ENCODE measurements at places on chromosomes 7 and 10.

GRCh38 chr10:20890491-20891337, 6.4 kb downstream of the NEBL start:
- no peak for DNase-seq

DNA sequence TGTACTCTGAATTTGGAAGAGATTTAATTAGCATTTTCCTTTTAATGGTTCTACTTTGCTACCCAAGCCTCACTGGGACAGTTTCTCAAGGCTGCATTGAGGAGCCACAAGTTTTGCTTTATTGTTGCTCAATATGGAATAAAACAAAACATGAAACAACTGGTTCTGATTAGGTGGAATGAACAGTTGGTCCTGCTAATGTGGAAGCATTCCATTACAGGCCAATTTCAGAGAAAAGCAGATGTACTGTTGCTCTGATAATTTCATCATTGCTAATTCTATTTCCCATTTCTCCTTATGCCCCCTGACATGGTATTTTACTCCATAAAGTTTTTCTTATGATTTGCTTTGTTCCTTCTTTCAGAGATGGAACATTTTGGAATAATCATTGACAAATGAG, 66.0 kb upstream of the PAPSS2 start:
- no peak for DNase-seq

GRCh38 chr10:77267703-77268675, 369.6 kb downstream of the KCNMA1 start:
- no peak for DNase-seq

DNA sequence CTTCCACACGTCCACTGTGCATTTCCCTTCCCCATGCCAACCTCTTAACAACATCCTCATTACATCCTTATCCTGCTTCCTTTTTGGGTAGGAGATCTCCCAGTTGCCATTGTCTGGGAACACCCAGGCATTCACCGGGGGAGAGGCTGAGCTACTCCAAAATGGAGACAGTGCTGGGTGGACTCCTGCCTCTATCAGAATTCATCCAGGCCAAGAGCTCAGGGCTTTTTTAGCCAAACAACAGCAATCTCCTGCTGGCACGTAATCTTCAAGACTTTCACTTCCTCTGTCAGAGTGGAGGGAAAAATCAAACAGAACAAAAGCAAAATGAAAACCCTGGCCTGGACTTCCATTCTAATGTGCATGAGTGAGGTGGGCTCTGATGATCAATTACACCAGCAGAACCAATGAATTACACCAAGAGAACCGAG, 245.0 kb downstream of the PRPF18 start:
- DNase-seq: no peak

- no peak for DNase-seq
These were observed 38.2 kb upstream of the JAKMIP3 start for GRCh38 chr10:132027423-132027983.

GRCh38 chr10:88565072-88565471, 18.0 kb downstream of the RNLS start:
- no peak for DNase-seq

DNA sequence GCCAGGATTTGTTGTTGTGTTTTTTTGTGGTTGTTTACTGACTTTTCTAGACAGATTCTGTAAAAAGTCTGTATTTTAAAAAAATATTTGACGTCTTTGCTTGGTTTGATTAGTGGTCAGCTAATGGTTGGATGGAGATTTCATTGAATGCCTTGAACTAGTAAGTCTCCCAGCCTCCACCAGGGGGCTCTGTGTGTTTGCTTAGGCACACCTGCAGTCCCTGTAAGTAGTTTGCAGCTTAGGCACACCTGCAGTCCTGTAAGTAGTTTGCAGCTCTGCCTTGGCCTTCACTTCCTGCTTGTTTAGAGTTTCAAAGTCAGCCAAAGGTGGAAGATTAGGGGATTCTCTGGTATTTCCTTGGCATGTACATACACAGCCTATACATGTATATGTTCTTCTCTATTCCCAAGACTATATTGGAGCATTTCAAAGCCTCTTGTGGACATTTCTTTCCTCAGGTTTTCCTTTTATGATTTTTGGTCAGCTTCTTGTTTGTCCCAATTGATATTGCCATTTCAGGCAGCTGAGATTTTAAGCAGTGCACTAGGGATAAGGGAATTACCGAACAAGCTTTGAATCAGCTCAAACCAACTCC, 101.6 kb downstream of the CCSER2 start:
- DNase-seq: peak; percentile 15

DNA sequence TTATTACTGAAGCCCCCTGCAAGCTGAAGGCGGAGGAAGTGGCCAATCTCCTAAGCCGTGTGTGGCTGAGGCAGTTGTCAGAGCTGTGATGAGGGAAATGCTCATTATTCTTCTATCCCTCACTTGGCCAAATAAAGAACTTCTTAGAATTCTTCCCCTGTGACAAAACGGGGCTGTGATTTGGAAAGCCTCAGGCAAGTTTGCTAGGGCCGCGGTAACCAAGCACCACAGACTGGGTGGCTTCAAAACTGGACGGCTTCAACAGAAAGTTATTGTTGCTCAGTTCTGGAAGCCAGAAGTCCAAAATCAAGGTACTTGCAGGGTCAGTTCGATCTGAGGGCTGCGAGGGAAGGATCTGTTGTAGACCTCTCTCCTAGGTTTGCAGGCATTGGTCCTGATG, 72.3 kb upstream of the STEAP1B start:
- DNase-seq: no peak

DNA sequence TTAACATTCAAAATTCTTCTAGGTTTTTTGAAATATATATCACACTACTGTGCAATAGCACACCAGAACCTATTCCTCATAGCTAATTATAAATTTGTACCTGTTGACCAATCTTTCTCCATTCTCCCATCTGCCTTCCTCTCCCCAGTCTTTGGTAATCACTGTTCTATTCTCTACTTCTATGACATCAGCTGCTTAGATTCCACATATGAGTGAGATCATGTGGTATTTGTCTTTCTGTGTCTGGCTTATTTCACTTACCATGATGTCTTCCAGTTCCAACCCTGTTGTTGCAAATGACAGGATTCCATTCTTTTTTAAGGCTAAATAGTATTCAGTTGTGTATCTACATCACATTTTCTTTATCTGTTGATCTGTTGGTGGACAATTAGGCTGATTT, 54.4 kb upstream of the CCDC6 start:
- no peak for DNase-seq

GRCh38 chr7:45881759-45882464, 6.4 kb upstream of the IGFBP1 start:
- DNase-seq: no peak

- no peak for DNase-seq
These were observed 167.5 kb downstream of the VPS50 start for GRCh38 chr7:93399642-93400041.

DNA sequence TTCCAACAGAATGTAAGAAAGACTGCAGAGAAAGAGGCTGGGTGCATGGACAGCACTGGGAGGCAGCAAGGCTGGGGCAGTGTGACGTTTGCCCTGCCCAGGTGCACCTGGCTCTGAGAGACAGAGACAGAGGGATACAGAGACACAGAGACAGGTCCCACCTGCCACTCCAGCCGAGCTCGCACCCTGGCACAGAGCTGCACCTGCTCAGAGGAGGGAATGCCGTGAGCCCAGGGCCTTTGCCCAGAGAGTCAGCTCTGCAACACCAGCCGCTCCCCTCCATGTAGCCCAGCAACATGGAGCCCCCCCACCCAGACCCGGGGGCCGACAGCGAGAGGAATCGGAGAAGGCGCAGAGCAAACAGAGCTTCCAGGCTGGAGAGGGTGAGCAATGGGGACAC, 35.3 kb upstream of the PROSER2 start:
- no peak for DNase-seq

DNA sequence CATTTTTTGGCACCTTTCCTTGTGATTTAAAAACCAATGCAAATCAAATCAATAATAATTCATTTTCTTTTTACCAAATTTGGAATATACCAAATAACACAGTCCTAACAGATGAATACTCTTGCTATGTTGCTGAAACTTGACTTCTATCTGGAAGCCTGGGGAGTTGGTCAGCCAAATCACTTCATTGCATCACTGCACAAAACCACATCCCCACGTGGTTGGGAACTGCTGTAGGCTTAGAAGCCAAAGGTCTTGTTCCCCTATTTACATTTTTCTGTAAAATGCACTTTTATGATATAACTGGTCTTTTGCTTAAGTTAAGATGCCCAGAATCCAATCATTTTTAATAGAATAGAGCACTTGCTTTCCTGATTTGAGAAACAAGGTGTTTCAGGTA, 15.2 kb downstream of the GPR85 start:
- DNase-seq: no peak

DNA sequence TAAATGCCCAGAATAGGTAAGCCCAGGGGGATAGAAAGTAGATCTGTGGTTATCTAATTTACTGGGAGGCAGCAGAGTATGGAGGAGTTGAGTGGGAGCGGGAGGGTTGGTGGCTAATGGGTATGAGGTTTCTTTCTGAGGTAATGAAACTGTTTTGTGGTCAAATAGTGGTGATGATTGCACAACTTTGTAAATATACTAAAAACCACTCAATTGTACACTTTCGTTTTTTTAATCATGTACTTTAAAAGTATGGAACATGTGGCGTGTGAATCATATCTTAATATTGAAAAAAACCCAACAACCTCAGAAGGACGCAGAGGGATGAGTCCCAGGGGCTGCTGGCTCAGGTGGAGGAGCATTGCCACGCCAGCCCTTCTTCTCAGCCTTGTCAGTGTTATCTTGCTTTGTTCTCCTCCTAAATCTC, 118.1 kb downstream of the WDR11 start:
- no peak for DNase-seq

DNA sequence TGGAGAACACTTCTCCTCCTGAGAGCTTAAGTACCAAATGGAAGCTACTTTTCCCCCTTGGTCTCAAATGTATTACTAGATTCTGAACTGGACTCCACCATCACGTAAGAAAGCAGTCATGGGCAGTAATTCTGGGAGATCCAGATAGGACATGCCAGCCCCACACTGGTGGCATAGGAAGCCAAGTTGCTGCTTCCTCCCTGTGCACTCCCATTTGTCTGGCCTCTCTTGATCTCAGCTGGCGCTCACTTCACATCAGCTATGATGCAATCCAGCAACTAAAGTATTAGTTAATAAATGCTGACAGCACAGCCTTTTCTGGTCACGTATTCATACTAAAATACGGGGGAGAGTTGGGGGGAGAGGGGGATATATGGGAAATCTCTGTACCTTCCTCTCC, 3.4 kb upstream of the IL6 start:
- no peak for DNase-seq

GRCh38 chr10:121695731-121696464, 97.7 kb upstream of the FGFR2 start:
- no peak for DNase-seq

- DNase-seq: no peak
These were observed 73.9 kb upstream of the ARMC3 start for GRCh38 chr10:22853906-22854447.

DNA sequence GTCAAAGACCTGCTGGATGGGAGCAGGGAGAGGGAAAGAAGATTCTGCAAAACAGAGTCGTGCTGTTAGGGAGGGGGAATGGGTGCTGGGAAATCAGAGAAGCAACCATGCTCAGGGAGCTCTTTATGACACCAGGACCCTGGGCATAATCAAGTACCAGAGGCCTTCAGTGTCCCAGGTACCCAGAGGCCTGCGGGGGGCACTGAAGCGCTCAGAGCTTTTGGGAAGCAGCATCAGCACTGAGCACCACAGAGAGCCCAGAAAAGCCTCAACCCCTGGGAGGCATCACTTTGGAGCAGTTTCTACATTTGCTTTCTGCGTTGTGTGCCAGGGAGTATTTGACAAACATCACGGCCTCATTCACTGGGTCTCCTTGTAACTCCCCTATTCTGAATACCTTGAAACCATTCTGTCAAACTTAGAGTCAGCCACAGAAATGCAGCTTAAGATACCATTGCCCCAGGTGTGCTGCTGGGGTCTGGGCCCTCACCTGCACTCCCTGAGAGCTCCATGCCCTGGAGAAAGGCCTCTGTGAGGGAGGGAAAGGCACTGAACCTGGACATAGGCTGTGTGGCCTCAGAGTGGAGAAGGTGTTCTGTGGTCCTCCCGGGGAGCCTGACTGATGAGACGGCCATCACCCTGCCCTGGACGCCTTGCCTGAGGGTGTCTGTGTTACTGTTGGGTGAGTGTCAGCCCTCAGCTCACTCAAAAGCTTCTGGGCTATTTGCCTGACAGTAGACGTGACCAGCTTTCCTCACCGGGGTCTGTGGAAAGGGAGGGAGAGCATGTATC, 37.1 kb downstream of the CXCL12 start:
- DNase-seq: no peak

Data from D721Med (cell line).